Right hindlimb (tissue), 1 donor: ENCODE measurements at places on chromosomes 3 and 15.

- DNase-seq, result no peak
Measured at GRCh38 chr15:99121207-99121606, 16.3 kb downstream of the SYNM start.

DNA sequence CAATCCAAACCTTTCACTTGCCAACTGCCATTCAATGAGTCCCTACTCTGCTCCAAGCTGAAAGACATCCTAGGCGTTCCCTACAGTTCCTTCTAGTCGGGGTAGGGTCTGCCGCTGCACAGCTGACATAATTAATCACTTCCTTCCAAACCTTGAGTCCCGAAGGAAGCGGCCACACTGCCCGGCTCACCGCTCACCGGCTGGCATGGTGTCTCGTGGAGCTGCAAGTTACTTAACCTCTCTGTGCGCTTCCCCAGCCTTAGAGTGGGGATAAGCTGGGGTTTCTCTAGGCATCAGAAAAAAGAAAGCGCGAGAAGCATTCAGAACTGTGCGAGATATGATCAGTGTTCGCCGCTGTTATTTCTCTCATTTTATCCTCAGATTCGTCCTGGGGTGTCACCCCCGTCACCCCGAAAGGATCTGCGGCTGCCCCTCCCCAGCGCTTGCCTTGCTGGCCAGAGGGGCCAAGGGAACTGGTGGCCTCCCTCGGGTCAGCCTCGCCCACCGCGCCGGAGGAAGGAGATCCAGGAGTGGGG is 748 bp downstream of the MRPS25 start:
- DNase-seq, result no peak

- no peak for DNase-seq
Measured at GRCh38 chr3:112779558-112780480, 66.8 kb downstream of the CD200R1L start.

DNA sequence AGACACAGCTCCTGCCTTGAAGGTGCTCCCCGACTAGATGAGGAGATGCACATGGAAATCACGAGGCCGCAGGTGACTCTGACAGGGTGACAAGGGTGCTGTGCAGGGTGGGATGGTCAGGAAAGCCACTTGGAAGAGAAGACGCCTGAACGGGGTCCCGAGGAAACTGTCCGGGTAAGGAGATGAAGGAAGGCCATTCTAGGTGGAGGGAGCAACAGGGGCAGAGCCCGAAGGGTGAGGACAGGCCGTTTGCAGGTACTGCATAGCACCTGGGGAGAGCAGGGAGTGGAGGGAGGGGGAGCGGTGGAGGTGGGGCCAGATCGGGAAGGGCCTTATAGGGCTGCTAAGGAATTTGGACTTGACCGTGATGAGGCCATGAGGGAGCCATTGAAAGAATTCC is 105.6 kb upstream of the DLG1 start:
- DNase-seq, result no peak

- no peak for DNase-seq
Measured at GRCh38 chr3:167109746-167110145, 270.4 kb downstream of the ZBBX start.
